Karpas-422 (cell line): ENCODE measurements at places on chromosomes 16 and 17.

DNA sequence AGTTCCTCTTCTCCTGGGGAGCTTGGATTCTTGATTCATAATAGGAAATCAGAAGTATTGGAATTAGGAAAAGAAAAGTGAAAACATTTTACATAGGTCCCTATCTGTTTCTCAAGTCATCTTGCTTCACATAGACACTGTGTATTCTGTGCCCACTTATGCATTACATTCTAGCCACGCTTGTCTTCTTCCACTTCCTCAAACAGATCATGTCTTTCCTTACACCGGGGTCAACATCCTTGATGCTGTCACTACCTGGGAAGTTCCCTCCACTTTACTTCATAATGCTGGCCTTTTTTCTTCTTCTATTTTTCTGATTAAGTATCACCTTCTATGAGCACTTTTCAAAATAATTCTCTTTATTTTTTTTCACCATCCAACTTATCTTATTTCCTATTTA is 606.4 kb upstream of the CDH8 start:
- no peaks in the 10 kb centered on the region for H3K27me3 ChIP-seq
- H3K27ac ChIP-seq, result no peak overlapping the region
- H3K4me1 ChIP-seq, result no peaks in the 10 kb centered on the region
- no peak for DNase-seq

GRCh38 chr16:31184888-31185287 is 4.9 kb downstream of the FUS start:
- peak; percentile 38 for DNase-seq
- H3K27me3 ChIP-seq, result no peaks in the 10 kb centered on the region
- H3K4me1 ChIP-seq, result peaks cover 17% of the 10 kb centered on the region
- peaks cover 85% of the 10 kb centered on the region for H3K36me3 ChIP-seq
- no peak overlapping the region for H3K4me3 ChIP-seq

DNA sequence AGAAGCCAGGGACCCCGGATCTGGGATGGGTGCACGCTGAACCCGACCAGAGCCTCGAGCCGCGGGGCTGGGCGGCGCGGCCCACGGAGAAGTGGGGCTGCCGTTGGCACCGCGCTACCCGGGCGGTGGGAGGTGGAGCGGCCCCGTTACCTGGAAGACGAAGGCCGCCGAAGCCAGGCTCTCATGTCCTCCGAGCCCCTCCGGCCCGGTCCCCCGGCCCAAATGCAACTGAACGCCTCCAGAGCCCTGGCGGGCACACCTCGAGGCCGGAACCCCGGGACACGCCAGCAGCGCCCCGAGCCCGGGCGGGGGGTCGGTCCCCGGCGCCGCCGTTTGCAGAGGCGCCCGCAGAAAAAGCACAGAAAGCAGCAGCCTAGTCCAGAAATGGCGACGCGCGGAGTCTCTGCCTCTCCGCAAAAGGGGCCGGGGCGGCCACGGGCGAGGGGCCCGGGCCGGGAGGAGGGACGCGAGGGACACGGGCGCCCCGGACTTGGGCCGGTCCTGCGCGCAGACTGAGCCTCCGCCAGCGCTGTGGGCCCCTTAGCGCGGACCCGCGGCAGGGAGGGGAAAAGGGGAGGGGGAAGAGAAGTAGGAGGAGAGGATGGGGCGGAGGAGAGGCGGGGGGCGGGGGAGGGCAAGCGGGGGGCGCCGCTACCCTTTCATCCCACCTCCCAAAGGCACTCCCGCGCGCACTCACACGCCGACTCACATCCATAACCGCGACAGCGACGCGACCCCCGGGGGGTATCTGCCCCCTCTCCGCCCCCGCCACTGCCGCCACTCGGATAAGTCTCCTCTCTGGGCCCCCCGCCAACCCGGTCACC is 1.4 kb downstream of the AXIN2 start:
- H3K4me1 ChIP-seq, result peaks cover 4% of the 10 kb centered on the region; the same call in 1 of the 2 replicates
- H3K27ac ChIP-seq, result no peak overlapping the region
- peak overlapping the region; percentile 59; the same call in 1 of the 2 replicates for H3K4me3 ChIP-seq
- H3K36me3 ChIP-seq, result no peaks in the 10 kb centered on the region
- no peak for DNase-seq

DNA sequence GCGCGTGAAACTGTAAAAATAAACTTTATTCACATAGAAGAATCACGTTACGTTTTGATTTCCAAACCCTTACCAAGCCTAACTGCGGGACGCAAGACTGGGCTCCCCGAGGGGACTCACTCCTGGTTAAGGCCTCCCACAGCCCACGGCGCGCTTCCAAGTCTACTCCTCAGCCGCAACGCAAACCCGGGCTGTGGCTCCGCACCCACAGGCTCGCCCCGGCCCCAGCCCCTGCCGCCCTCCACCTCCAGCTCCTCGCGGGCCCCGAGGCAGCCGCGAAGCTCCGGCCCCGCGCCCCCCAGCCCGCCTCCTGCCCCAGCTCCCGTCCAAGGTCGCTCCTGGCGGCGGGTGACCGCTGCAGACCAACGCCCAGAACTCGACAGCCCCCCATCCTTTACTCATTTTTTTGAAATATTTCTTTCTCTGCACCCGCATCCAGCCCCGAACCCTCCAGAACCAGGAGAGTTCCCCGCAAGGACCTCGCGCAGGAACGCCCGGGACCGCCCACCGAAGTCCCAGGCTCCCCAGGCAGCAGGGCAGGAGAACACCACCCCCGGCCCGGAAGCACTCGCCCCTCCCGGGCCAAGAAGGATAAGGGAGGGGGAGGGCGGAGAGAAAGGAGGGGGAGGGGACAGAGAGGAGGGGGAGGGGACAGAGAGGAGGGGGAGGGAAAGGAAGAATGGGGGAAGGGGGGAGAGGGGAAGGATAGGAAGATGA is 912 bp downstream of the USP22 start:
- H3K27me3 ChIP-seq, result no peaks in the 10 kb centered on the region
- DNase-seq, result peak; percentile 91
- H3K36me3 ChIP-seq, result peaks cover 14% of the 10 kb centered on the region; the same call in 1 of the 2 replicates
- peak overlapping the region; percentile 93 for H3K27ac ChIP-seq
- H3K4me3 ChIP-seq, result peak overlapping the region; percentile 89

GRCh38 chr16:53995378-53995777 is 291.2 kb downstream of the IRX3 start:
- no peak overlapping the region for H3K4me3 ChIP-seq
- H3K36me3 ChIP-seq, result no peaks in the 10 kb centered on the region
- H3K27ac ChIP-seq, result no peak overlapping the region
- no peaks in the 10 kb centered on the region for H3K27me3 ChIP-seq
- H3K4me1 ChIP-seq, result peaks cover 10% of the 10 kb centered on the region; the same call in 1 of the 2 replicates
- DNase-seq, result no peak

DNA sequence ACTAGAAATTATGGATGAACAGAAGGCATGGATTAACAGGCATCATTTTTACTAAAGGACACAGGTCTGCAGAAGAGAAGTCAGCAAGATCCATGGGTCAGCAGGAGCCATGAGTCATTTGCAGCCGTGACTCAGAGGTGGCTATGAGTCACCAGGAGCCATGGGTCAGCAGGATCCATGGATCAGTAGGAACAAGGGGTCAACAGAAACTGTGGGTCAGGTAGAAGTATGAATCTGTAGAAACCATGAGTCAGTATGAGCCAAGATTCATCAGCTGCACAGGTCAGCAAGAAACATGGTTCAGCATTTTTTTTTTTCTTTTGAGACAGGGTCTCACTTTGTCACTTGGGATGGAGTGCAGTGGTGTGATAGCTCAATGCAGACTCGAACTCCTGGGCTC is 58.2 kb upstream of the HS3ST4 start:
- H3K27ac ChIP-seq, result no peak overlapping the region
- no peaks in the 10 kb centered on the region for H3K27me3 ChIP-seq
- no peaks in the 10 kb centered on the region for H3K4me1 ChIP-seq
- no peak for DNase-seq
- H3K4me3 ChIP-seq, result no peak overlapping the region

GRCh38 chr16:88194397-88195268 is 188.1 kb upstream of the ZNF469 start:
- no peak for DNase-seq
- no peak overlapping the region for H3K4me3 ChIP-seq
- H3K27ac ChIP-seq, result no peak overlapping the region
- H3K4me1 ChIP-seq, result no peaks in the 10 kb centered on the region
- no peaks in the 10 kb centered on the region for H3K27me3 ChIP-seq

DNA sequence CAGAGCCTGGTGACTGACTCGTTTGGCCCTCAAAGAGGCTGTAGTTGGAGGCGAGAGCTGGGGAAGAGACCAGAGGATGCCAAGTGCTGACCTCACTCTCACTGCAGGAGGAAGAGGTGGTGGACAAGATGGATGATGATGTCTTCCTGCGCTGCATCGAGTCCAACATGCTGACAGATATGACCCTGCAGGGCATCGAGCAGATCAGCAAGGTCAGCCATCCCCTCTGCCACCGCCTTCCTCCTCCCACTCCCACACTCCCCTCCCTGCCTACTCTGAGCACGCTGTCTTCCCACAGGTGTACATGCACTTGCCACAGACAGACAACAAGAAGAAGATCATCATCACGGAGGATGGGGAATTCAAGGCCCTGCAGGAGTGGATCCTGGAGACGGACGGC is 26.9 kb downstream of the POLR2A start:
- no peak overlapping the region for H3K27ac ChIP-seq
- no peaks in the 10 kb centered on the region for H3K4me1 ChIP-seq
- no peaks in the 10 kb centered on the region for H3K27me3 ChIP-seq
- no peak overlapping the region for H3K4me3 ChIP-seq

GRCh38 chr16:19029980-19030379 is 37.4 kb upstream of the COQ7 start:
- DNase-seq, result no peak
- H3K27ac ChIP-seq, result no peak overlapping the region
- no peaks in the 10 kb centered on the region for H3K36me3 ChIP-seq
- no peaks in the 10 kb centered on the region for H3K4me1 ChIP-seq
- no peak overlapping the region for H3K4me3 ChIP-seq
- H3K27me3 ChIP-seq, result no peaks in the 10 kb centered on the region

GRCh38 chr17:17084317-17084835 is 42.1 kb downstream of the MPRIP start:
- no peak overlapping the region for H3K4me3 ChIP-seq
- no peak for DNase-seq
- H3K27me3 ChIP-seq, result no peaks in the 10 kb centered on the region
- no peaks in the 10 kb centered on the region for H3K36me3 ChIP-seq
- H3K4me1 ChIP-seq, result peaks cover 5% of the 10 kb centered on the region; the same call in 1 of the 2 replicates

- no peaks in the 10 kb centered on the region for H3K27me3 ChIP-seq
- DNase-seq, result no peak
- no peaks in the 10 kb centered on the region for H3K4me1 ChIP-seq
- H3K36me3 ChIP-seq, result peaks cover 5% of the 10 kb centered on the region; the same call in 1 of the 2 replicates
- H3K27ac ChIP-seq, result no peak overlapping the region
These were observed 12.8 kb downstream of the SMIM5 start for GRCh38 chr17:75645889-75646637.

DNA sequence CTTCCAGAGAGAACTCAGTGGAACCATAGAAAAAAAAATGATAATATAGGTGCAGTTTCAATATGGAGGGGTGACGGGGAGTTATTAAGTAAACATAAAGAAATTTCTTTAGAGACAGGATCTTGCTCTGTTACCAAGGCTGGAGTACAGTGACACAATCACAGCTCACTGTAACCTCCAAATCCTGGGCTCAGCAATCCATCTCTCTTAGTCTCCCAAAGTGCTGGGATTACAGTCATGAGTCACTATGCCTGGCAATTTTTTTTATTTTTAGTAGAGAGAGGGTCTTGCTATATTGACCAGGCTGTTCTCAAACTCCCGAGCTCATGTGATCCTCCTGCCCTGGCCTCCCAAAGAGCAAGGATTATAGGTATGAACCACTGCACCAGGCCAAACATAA is 48.8 kb downstream of the NLRC5 start:
- no peak for DNase-seq
- no peak overlapping the region for H3K4me3 ChIP-seq
- H3K36me3 ChIP-seq, result no peaks in the 10 kb centered on the region; the same call in 1 of the 2 replicates
- H3K4me1 ChIP-seq, result peaks cover 86% of the 10 kb centered on the region
- H3K27ac ChIP-seq, result peak overlapping the region; percentile 99
- H3K27me3 ChIP-seq, result no peaks in the 10 kb centered on the region

DNA sequence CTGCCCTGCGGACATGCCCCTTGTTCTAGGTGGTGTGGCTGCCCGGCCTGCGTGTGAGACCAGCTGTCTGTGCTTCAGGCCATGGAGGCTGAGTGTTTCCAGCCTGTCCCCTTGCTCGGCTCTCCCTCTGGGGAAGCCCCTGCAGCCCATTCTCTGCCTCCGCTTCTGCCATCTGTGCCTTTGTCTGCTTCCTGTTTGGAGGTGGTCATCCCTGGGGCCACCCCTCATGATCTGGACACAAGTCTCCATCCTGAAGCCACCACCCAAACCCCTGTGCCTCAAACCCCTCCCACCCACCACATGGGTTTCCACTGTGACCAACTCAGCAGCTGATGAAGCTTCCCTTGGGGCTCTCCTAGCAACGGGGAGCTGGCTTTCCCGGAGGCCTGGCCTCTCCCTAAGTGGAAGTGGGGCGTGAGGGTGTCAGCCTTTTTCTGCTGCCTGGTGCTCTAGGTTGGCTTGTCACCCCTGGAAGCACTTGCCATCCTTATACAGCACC is 184.9 kb downstream of the SEC14L1 start:
- H3K27me3 ChIP-seq, result peaks cover 3% of the 10 kb centered on the region; the same call in 1 of the 2 replicates
- no peak overlapping the region for H3K4me3 ChIP-seq
- peaks cover 53% of the 10 kb centered on the region for H3K4me1 ChIP-seq
- H3K36me3 ChIP-seq, result no peaks in the 10 kb centered on the region

DNA sequence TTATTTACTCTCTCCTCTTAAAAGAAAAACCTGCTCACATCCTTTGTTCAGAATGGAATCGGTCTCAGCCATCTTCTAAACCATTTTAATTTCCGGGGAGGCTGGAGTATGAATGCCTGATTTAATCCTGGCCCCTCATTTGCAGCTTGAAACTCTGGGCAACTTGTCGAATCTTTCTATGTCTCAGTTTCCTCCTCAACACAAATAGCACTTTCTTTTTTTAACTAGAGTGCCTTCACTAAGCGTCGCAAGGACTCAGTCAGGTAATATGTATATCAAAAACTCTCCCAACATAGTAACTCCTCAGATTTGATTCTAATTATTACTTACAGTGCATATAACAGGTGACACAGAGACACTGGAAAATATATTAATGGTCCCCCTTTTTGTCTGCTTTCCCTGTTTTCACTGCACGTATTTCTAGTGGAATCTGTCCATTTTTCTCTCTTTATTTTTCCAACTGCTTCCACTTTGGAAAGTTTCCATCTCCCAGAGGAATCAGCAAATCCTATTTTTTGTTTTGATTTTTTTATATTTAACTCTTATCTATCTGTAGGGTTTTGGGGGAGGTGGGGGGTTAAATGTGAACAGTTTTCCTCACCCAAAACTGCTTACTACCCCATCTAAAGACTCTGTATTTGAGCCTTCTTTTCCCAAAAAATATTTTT is 18.6 kb downstream of the SNN start:
- H3K36me3 ChIP-seq, result peaks cover 38% of the 10 kb centered on the region
- no peaks in the 10 kb centered on the region for H3K27me3 ChIP-seq
- H3K27ac ChIP-seq, result peak overlapping the region; percentile 89
- no peak overlapping the region for H3K4me3 ChIP-seq
- DNase-seq, result peak; percentile 61
- peaks cover 90% of the 10 kb centered on the region for H3K4me1 ChIP-seq
